ENCODE measurements at places on chromosomes 6 and 20.

- no peak for DNase-seq
Observed at GRCh38 chr6:130122243-130122642, 100.5 kb downstream of the SAMD3 start.

GRCh38 chr6:129849456-129849855, 11.7 kb downstream of the TMEM244 start:
- DNase-seq, result peak; percentile 82

GRCh38 chr20:59039233-59039632, 3.4 kb downstream of the PRELID3B start:
- DNase-seq, result peak; percentile 55

GRCh38 chr20:1183153-1183552, 1.6 kb downstream of the TMEM74B start:
- no peak for DNase-seq

GRCh38 chr6:139443231-139444112, 69.0 kb upstream of the CITED2 start:
- peak; percentile 77 for DNase-seq

DNA sequence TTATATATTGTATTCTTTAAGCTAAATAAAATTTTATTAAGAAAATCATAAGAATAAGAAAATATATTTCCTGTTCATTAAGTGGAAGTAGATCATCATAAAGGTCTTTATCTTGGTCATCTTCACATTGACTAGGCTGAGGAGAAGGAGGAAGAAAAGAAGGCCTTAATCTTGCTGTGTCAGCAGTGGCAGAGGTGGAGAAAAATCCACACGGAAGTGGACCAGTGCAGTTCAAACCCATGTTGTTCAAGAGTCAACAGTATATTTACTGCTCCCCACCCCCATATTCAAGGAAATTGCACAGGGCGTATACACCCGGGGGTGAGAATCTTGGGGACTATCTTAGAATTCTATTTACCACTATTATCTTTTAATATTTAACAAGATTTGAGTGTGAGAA, 178.6 kb upstream of the SCGN start:
- no peak for DNase-seq

DNA sequence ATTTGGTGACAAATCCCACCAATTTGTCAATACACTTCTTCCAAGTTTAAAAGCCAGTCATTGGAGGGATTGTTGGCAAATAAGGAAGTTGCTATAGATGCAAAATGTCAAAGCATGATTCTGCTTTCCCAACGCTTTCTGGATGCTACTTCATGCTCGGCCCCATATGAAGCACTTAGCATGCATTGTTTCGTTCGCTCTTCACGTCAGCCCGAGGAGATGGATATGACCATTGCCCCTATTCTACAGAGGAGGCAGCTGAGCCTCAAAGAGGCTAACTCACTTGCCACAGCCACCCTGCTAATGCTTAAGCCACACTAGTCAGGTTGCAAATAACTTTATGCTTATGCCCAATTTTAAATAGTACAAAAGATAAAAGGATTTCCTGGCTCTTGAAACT, 2.8 kb upstream of the NXT1 start:
- no peak for DNase-seq

DNA sequence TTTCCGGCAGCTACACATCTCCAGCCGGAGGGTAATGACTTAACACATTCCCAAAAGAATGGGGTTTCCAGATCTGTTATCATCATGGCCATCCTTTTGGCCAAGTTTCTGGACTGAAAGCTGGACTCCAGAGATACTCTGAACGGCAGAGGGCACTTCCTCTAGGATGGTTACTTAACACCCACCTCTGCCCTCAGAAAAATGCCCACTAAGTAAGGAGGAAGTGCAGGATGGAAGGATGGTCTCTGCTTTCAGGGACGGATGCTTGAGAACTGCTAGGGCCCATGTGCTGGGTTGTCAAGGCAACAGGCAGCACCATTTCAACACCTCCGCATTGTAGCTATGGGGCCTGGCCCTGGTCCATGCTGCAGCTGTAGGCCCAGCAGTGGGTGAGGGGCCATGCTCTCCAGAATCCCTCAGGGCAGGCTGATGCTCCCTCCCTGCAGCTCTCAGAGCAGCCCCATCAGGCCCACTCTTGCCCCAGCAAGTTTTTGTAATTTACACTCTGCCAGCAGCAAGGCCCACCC, 16.5 kb upstream of the TGM3 start:
- DNase-seq, result no peak

GRCh38 chr6:139927236-139927635, 552.8 kb upstream of the CITED2 start:
- peak; percentile 94 for DNase-seq

GRCh38 chr6:72102561-72102960, 216.2 kb downstream of the RIMS1 start:
- DNase-seq, result peak; percentile 3

- no peak for DNase-seq
Observed at GRCh38 chr20:60191014-60191413, 232.8 kb downstream of the CDH26 start.

DNA sequence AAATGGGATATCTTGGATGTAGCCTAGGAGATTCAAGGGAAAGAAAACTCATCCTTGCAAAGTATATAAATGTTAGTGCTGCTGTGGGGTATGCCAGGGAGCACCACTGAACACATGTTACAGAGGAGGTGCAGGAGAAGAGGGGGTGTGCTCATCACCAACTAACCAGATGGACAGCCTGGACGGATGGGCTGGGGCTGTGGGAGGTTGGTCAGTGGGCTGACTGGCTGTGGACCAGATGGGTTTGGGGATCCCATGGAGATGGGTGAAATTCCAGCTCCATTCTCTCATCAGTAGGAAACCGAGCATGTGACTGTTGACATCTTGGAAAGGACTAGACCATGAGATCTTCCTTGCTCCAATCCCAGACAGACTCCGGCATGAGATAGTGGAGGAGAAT, 201.0 kb downstream of the LRFN2 start:
- DNase-seq, result no peak

DNA sequence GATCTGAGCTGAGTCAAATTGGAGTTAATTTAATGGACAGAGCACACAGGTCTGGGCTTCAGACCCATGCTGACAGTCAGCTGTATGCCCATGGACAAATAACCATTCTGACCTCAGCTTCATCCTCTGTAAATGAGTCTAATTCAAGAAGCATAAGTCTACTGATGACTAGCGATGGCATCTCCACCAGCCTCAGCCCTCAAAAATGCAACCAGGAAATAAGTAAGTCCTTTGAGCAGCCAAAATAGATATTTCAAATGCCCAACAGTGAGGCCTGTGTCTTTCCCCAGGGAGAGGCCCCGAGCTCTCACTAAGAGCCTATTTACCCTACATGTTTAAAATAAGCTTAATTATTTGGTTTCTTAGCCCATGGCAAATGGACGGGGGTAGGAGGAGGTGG, 114.2 kb upstream of the MTHFD1L start:
- peak; percentile 84 for DNase-seq

DNA sequence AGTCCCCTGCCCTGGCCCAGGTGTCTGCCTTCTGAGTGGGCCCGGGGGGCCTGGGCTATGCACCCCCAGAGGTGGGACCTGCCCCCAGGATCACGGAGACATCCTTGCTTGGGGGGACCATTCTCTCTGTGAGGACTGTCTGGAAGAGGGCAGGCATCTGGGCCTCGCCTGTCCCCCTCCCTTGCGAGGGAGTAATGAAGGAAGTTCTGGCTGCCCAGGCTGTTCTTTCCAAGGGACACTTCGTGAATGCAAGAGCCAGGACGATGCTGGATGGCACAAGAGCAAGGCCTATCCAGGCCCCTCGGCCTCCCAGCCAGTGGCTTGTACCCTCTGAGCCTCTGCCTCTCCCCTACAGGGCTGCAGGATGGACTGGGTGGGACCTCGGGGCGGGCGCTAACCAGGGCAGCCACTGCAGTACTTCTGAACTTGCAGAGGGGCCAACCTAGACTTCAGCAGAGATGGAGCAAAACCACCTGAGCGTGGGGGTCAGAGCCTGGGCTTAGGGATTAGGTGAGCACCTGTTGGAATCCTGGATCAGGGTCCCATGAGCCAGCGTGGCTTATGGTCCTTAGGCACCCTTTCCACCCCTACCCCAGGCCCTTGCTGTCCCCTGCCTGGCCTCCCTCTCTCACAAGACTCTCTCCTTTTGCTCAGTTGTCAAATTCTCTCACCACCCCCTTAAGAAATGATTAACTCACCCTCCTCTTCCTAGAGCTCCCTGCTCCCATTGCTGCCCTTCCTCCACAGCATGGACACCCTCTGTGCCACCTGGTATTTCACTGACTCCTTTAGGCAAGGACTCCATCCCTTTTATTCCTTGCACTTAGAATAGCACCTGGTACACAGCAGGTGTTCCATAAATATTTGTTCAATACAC, 53.2 kb downstream of the CTCFL start:
- DNase-seq, result no peak

DNA sequence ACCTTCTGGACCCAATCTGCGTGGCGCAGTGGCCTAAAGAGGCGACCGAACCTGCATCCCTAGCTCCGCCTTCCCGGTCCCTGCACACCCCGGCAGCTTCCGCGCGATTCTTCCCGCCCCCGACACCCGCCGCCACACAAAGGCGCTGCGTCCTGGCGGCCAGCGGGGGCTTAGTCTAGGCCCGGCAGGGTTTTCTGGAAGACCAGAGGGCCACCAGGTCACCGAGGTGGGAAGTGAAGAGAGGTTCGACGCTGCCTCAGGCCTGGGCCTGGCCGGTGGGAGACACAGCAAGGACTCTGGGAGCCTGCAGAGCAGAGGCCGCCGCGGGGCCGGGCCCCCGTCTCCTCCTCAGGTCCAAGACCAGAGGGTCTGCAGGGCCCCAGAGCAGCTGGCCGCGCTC, 154.9 kb downstream of the OR2B2 start:
- peak; percentile 11 for DNase-seq

GRCh38 chr6:157337751-157338150, 14.4 kb upstream of the TMEM242 start:
- no peak for DNase-seq

GRCh38 chr6:120557554-120557953, 776.7 kb downstream of the TBC1D32 start:
- DNase-seq, result no peak

GRCh38 chr20:48846516-48847492, 19.0 kb upstream of the PREX1 start:
- no peak for DNase-seq

- DNase-seq, result no peak
Observed at GRCh38 chr20:13817342-13817741, 32.5 kb downstream of the NDUFAF5 start.

DNA sequence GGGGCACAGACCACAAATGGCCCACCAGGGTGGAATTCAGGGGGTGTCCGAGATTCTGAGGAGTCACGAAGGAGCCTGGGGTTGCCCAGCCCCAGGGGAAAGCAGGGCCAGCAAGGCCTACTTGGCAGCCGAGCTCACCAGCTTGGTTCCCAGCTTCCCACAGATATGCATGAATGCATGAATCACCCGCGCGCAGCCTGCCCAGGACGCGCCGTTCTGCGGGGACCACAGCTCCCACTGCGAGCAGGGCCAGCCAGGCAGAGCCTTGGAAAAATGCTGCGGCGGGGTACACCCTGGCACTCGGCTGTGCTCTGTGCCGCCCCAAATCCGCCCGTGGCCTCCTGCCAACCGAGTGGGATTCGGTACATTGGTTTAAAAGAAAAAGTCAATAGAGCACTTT, 211.0 kb downstream of the NFATC2 start:
- peak; percentile 98 for DNase-seq

- peak; percentile 77 for DNase-seq
Observed at GRCh38 chr6:56843476-56844349, 111.2 kb upstream of the BEND6 start.

GRCh38 chr6:157455731-157456523, 74.9 kb downstream of the ZDHHC14 start:
- no peak for DNase-seq

- no peak for DNase-seq
Observed at GRCh38 chr6:129750360-129750759, 40.4 kb upstream of the ARHGAP18 start.

DNA sequence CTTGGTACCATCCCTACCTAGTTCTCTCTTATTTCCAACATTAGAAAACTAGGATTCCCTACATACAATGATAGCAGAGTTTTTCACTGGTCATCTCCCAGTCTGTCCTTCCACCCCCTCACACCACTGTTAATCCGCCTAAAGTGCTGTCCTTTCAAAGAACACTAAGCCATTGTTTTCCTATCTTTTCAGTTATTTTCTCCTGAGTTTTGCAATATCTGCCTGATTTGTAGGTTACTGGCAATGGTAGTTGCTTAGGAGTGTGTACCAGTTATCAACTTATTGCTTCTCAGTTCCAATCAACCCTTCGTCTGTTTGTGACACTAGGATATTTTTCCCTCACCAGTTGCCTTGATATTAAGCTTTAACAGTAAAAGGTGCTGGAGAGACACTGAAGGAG, 135.0 kb downstream of the EPM2A start:
- DNase-seq, result no peak

DNA sequence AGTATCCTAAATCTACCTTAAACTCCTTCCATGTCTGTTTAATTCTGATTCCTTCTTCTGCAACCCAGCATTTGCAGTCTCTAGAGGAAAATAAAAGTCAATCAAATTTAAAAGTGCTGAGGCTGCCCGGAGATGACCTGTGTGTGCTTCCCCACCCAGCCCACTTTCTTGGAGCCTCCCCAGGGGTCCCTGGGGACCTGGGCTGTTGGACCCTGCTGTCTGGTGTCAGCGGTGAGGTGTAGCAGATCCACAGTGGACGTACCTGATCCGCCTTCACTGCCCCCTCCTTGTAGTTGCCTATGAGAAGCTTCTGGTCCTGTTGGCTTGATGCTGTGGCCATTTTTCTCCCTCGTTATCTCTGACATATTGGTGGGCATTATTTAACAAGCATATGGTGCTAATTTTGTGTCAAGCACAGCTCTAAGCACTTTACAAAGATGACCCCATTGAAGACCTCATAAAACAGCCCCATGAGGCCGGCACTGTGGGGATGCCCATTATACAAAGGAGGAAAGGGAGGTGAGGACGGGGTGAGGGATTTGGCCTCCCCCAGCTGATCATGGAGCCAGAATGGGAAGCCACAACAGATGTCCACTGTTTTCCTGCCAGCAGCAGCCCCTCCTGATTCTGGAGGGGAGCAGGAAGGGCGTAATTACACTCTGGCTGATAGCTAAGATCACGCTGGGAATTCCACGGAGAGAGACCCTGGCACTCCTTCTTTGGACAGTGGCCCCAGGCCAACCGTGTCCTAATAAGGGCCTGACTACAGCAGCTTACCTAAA, 628.2 kb downstream of the CDH26 start:
- DNase-seq, result no peak

DNA sequence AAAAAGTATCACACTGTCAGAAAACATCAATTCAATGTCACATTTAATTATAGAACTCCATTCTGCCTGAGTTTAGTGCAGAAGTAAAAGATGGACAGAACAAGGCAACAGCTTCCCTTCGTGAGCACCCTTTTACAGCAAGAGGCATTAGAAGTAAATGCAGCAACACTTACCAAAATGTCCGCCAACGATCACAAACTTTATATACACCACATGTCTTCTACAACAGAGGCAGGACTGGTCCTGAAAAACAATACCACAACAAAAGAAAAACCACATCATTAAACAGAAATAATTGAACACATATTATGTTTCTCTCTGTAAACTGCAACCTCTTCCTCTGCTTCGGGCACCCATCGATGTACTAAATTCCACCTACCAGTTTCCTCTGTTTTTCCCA, 92.9 kb downstream of the FYN start:
- DNase-seq, result no peak

Data from fibroblast of lung (primary cell).